ENCODE measurements at places on chromosomes 12 and 14.

GRCh38 chr14:68047906-68048305, 228.3 kb downstream of the RAD51B start:
- no peak for DNase-seq

- no peak for DNase-seq
Measured at GRCh38 chr14:90900476-90901083, 84.3 kb upstream of the TTC7B start.

DNA sequence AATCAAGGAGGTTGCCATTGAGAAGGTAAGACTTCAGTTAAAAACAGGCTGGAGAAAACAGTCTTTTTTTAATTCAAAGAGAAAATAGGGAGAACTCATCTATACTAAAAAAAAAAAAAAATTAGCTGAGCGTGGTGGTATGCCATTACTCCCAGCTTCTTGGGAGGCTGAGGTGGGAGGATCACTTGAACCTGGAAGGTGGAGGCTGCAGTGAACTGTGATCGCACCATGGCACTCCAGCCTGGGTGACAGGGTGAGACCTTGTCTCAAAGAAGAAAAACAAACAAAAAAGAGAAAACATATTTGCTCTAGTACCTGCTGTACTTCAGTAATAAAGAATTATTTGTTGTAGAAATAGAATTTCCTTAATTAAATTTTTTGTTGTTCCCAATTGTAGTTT, 68.6 kb downstream of the DNAH10 start:
- no peak for DNase-seq

DNA sequence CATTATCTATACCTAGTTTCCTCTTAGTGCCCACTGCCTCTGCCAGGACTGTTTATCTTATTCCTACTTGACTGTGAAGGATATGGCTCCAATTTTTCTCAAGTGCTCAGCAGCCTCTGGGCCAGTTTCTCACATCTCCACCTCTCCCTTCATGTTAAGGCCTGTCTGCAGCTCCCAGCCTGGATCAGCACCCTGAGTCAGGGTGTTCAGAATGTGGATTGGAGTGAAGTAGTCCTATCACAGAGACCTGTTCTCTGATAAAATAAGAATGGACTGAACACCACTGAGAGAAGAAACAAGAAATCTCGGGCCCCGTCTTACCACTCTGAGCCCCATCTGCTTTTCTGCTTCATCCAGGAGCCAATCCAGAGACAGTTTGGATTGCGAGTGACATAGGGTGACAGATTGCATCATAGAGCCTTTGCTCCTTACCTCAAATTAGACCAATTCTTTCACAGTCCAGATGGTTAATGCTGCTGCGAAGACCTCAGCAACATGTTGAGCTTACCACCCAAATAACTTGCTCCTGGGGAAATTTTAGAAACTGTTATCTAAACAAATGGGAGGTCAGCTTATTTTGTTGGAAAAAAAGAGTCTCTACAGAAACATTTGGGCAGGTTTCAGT, 473.1 kb downstream of the PDZRN4 start:
- no peak for DNase-seq

DNA sequence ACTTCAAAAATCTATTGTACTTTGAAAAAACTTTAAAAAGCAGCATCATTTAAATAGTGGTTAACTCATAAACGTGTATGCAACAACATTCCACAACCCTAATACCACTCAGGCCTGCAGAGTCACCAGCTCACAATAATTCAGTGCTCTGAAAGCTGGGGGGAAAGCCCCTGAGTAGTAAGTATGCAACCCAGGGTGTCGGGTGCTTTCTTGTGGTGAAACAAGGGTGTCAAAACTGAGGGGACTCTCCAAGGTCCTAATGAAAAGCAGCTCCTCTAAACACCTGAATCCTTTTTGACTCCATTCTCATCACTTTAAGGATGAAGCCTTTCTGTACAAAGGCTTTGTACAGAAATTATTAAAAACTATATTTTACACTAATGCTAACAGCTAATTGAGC, 33.7 kb downstream of the FGFR1OP2 start:
- no peak for DNase-seq

DNA sequence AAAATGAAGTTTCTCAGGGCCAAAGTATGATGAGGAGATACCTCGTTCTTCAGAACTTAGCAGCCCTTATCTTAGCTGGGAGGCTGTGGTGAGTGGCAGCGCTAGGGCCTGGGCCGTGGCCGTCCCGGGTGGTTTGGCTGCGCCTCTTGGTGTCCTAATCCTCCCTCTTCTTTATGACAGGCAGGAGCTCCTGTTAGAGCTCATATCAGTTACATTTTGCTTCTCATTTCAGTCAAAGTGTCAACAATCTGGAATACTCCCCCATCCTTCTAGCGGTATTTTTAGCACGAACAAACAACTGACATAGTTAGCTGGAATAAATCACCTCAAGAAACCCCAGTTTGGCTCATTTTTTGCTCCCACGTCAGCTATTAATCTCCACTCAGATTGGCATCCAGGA, 188.8 kb downstream of the TTC7B start:
- no peak for DNase-seq

- no peak for DNase-seq
Measured at GRCh38 chr12:32836710-32837109, 59.9 kb downstream of the PKP2 start.

DNA sequence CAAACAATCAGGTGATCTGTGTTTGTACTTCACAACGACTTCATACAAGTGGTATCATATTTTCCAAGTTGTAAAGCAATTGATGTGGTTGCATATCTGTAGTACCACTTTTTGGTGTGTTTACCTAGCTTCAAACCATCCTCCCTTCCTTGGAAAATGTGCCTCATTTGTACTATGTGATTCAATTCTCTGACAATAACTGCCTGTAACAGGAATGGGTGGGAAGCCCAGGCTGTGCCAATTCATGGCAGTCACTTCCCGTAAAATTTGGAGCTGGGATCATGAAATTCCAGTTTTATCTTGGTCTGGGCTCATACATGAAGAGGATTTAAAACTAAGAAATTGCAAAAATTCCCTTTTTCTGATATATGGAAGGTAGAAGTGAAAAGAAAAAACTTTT, 250.1 kb downstream of the DIO2 start:
- no peak for DNase-seq

GRCh38 chr14:56328021-56328420, 209.8 kb downstream of the PELI2 start:
- DNase-seq: no peak

- DNase-seq: no peak
Measured at GRCh38 chr14:100663761-100664052, 63.0 kb upstream of the DLK1 start.

DNA sequence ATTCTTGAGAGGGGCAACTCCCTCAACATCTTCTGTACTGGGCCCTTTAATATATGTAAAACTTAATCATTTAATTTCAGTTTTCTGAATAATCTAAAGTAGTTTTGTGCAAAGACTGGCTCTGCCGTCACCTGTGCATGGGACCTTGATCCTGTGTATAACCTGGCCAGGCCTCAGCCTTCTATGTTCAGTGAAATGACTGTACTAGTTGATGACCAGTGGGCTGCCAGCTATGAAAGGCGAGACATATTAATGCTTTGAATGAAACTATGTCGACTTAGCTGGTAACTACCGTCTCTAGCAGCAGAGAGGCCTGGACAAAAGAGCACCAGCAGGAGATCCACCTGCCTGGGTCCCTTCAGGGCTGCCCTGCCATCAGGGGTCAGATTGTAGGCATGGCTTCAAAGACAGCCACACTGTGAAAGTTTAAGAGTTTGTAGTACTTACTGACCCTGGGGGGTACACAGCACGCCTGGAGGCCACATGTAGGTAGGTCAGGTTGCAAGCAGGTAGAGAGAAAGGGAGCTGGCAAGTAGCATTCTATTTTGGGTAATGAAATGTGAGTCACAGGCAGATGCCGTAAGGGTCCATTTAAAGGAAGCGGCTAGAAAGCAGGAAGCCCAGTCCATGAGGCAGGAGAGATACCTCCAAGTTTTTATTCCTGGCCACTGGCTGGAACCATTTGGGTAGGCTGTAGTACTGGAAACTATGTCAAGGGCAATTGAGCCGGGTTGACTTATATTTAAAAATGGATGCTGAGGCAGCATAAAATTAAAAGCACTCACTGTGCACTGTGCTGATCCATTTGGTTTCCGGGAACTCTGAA, 77.2 kb downstream of the BHLHE41 start:
- no peak for DNase-seq

- DNase-seq: no peak
Measured at GRCh38 chr12:130121226-130122000, 40.9 kb upstream of the FZD10 start.

GRCh38 chr12:16670456-16671050, 64.6 kb upstream of the LMO3 start:
- peak; percentile 24 for DNase-seq

DNA sequence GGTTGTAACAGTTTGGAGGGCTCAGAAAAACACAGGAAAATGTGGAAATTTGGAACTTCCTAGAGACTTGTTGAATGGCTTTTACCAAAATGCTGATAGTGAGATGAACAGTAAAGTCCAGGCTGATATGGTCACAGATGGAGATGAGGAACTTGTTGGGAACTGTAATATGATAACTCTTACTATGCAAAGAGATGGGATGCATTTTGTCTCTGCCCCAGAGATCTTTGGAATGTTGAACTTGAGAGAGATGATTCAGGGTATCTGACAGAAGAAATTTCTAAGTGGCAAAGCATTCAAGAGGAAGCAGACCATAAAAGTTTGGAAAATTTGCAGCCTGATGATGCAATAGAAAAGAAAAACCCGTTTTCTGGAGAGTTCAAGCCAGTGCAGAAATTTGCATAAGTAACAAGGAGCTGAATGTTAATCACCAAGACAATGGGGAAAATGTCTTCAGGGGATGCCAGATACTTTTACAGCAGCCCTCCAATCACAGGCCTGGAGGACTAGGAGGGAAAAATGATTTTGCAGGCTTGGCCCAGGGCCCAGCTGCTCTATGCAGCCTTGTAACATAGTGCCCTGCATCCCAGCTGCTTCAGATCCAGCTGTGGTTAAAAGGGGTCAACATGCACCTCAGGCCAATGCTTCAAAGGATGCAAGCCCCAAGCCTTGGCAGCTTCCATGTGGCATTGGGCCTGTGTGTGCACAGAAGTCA, 572.7 kb upstream of the ATP2B1 start:
- DNase-seq: no peak

DNA sequence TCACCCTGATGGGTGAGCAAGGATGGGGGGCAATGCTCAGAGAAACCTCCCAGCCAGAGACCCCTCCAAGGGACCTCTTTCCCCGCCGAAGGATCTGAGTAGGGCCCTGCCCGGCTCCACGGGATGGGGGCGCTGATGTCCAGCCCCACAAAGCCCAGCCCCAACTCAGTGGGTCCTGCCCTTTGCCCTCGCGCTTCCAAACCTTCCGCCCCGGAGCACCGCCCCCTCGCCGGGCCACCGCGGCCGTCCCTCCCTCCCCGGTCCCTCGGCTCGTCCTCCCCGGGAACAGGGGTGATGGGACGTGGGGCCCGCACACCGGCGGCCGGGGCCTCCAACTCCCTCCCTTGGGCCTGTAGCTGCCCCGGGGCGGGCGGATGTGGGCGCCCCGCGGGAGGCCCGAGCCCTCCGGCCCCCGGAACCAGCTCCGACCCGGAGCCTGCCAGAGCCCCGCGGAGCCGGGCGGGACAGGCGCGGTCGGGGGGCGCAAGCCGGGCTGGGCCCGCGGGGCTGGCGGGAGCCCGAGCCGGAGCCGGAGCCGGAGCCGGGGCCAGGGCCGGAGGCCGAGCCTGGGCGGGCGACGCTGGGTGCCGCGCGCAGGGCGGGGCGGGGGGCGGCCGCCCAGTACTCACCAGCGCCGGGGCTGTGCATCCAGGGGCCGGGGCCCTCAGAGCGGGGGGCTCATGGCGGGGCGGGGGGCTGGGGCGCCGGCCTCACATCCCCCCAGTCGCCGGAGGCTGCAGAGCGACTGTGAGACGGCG, 386 bp downstream of the HDAC7 start:
- DNase-seq: peak; percentile 57

GRCh38 chr14:105071326-105071725, 6.1 kb upstream of the GPR132 start:
- DNase-seq: no peak

DNA sequence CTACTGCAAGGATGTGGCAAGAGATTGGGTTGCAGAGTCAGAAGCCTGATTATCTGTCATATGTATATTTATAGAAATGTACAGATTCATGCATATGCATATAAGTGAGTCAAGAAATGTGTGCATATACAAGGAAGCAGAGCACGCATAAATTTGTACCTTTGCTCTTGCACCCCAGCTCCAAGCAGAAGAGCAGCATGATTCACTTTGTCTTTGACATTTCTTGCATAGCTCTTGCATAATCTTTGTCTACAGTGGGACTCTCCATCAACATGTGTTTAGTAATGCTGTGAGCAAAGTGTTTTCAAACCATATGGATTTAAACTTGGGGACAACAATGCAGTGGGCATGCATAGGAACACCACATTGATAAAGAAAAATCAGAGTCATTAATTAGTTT, 330.7 kb upstream of the DCN start:
- DNase-seq: no peak

DNA sequence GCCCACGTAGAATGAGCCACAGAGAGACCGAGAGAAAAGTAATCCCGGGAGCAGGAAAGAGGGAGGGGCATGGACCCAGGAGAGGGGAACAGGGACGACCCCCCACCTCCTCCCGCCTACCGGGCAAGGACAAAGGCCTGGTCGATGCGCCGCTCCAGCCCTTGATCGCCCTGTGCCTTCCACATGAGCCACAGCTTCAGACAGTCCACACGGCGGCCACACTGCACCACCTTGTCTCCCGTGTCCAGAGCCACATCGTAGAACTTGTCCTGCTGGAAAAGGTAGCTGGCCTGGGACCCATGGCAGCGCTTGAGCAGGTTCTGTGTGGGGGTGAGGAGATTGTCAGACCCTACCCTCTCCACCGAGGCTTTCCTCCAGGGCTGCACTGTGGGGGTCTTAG, 20.5 kb upstream of the ZNF740 start:
- DNase-seq: no peak

GRCh38 chr14:104119119-104119487, 19.3 kb upstream of the KIF26A start:
- DNase-seq: no peak

- no peak for DNase-seq
Measured at GRCh38 chr12:132542661-132543060, 52.7 kb downstream of the FBRSL1 start.

DNA sequence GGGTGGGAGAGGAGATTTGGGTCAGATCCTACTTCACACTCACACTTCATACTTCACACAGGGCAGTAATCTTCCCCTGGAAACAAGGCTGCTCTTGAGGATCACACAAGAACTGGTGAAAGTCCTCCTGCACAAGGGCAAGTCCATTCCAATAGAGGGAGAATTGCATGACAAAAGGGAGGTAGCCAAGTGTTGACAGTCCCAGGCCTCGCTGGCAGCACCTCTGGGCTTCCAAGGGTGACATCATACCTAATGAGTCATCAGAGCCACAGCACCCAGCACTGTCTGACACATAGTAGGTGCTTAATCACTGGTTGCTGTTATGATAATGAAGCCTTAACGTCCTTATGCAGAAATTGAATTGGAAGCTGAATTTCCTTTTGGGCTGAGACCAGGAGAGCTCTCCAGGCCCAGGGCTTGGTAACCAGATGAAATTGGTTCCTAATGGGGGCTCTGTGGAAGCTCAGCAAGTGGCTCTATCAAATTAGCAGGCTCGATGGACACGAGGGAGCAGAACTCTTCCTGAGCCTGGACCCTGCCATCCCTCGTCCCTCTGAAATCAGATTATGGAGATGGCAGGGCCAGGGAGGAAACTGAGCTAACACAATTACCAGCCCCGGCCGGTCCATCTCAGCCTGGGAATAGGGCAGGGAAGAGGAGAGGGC, 58.8 kb upstream of the ACTN1 start:
- DNase-seq: no peak

- no peak for DNase-seq
Measured at GRCh38 chr14:20555845-20556244, 5.0 kb downstream of the RNASE9 start.

GRCh38 chr12:83210933-83211332, 524.2 kb downstream of the TMTC2 start:
- DNase-seq: no peak
